ENCODE measurements at places on chromosomes 3 and 15. TPM values are rescaled to one million over a fixed set of nuclear protein-coding genes. Genes with fewer than 3 reads are reported as not detected.

GRCh38 chr3:151011427-151011826 is 38.9 kb upstream of the CLRN1 start:
- DNase-seq, result no peak

DNA sequence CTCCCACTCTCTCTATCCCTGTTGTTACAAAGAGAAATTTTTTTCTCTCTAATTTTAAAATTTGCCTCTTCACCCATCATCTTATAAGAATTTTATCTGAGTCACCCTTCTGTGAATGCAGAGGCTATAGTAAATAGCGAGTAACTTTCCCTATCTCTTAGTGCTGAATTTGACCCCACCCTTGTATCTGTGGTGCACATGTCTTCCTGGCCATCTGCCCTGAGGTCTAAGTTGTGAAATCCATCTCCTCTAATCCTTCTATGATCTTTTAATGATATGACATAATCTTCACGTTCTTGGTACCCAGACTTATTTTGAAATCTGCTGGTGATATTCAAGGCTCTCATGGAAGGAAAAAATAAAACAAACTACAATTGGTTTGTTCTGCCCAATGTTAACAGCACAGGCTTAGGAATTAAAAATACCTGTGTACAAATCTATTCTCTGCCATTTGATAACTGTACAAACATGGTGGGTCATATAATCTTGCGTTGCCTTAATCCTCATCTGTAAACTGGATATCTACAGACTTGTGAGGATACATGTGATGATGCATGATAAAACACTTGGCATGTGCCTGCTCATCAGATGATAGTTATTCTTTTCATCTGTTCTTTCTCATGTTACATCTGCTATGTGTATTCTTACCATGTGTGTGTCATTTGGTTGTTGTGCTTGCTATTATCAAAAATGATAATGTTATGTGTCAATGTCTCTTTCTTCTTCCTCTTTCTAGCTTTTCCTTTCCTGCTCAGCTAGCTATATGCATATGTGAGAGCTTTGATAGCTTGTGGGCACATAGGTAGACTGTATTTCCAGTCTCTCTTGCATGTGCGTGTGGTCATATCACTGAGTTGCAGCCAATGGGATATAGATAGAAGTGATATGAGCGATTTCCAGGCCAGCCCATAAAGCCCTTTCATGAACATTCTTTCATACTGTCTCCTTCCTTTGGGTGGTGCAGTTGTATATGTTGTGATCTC is 13.7 kb upstream of the CCR3 start:
- no peak for DNase-seq

DNA sequence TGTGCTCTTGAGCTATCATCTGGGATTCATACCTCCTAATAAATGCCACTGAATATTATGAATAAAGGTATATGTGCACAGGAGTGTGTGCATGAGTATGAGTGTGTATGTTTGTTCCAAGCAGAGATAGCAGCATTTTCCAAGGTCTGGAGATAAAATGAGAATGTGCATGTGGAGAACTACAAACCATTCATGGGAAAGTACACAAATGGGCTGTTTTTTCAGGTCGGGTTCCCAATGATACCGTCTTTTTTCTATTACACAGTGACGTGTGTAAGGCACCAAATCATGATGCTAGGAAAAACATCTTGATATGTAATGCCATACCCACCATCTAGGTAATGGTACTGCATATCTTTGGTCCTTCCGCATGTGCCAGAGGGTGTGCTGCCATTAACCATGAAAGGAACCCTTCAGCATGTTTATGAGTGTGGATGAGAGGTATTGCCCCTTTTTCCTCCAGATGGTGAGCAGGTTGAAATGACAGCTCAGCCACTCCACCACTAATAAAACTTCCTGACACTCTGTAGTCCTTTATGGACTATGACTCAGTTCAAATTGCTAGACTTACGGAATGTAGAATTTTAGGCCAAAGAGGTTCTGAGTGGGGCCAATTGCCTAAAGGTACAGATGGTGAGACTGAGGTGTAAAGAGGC is 36.4 kb upstream of the COPB2 start:
- DNase-seq, result no peak

GRCh38 chr3:191263850-191264249 is 64.8 kb downstream of the OSTN start:
- DNase-seq, result no peak

GRCh38 chr3:78940128-78940527 is 827.7 kb downstream of the ROBO1 start:
- no peak for DNase-seq

DNA sequence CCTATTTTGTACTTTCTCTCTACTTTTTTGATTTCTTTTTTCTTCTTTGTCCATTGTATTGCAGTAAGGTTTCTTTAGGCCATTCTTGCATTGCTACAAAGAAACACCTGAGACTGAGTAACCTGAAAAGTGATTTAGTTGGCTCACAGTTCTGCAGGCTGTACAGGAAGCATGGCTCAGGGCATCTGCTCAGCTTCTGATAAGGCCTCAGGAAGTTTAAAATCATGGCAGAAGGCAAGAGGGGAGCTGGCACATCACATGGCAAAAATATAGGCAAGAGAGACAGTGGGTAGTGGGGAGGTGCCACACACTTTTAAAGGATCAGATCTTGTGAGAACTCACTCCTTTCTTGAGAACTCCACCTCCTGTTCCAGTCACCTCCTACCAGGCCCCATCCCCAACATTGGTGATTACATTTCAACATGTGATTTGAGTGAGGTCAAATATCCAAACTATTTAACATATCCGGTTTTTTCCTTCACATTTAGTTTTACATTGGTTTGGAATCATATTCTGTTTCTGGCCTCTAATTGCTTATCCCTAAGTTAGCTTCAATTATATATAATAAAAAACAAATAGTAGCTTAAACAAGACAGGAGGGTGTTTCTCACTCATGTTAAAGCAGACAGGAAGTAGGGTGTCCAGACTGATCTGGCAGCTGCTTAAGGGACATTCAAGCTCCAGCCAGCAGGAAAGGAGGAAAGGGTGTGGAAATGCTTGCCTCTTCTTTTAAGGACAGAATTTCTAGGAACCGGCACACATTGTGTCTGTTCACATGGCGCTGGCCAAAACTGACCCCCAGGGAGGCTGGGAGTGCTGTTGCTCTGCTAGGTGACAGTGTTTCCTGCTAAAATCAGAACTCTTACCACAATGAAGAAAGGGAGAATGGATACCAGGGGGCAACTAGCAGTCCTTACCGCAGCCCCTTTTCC is 28.8 kb upstream of the SKOR1 start:
- DNase-seq, result no peak

DNA sequence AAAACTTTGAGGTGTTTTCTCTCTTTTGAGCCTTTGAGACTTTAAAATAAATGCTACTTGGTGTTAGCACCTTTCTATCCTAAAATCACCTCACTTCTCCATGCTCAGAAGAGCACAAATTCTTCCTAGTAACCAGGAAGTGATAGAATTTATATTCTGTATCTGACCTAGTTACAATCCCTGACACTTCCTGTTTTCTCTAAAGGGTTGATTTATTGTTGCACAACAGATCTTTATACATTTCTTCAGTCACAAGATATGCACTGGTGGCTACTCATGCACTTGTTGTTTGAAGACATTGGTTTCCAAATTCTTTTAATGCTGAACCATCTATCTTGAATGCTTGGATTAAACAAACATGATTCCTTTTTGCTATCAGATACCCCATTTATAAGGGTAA is 47.2 kb upstream of the CNTN3 start:
- DNase-seq, result no peak

DNA sequence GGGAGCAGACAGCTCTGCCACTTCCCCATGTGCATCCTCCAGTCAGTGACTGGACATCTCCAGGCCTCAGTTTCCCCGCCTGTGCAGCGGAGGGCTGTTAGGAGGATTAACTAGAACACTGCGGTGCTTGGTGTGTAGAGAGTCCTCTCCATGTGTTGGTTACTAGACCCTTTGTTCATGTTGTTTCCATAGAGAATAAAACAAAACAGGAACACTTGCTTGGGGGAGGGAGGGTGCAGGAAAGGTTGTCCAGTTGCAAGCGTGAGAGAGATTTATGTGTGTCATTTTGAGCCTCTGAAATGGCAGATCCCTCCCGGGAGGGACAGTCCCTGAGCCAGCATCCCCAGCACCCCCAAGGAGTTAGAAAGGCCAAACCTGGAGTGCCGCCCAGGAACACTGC is 184.0 kb upstream of the LYSMD4 start:
- DNase-seq, result peak; percentile 40

- DNase-seq, result no peak
Observed at GRCh38 chr15:47685141-47685870, 32.0 kb upstream of the SEMA6D start.

- DNase-seq, result no peak
Observed at GRCh38 chr3:144162042-144162441, 190.4 kb downstream of the DIPK2A start.

- no peak for DNase-seq
Observed at GRCh38 chr3:113275583-113275928, 64.2 kb downstream of the BOC start.

- DNase-seq, result no peak
Observed at GRCh38 chr15:43134157-43134635, 810 bp downstream of the TMEM62 start.

DNA sequence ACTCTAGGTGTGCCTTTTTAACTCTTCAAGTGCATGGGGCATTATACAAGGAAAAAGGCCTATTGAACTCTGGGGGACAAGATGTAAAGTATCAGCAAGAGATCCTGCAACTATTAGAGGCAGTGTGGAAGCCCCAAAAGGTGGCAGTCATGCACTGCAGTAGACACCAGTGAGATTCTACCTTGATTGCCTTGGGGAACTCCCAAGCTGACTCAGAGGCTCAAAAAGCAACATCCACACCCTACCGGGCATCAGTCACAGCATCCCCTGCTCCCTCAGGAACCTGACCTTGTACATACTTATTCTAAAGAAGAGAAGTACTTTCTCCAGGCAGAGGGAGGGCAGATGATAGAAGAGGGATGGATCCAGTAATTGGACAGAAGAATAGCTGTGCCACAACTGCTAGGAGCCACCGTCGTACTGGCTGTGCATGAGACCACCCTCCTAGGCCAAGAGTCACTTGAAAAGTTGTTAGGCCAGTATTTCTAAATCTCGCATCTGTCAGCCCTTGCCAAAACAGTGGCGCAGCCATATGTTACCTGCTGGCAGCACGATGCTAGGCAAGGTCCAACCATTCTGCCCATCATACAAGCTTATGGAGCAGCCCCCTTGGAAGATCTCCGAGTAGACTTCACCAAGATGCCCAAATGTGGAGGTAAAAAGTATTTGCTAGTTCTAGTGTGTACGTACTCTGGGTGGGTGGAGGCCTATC is 523.1 kb upstream of the FRG2C start:
- DNase-seq, result no peak

DNA sequence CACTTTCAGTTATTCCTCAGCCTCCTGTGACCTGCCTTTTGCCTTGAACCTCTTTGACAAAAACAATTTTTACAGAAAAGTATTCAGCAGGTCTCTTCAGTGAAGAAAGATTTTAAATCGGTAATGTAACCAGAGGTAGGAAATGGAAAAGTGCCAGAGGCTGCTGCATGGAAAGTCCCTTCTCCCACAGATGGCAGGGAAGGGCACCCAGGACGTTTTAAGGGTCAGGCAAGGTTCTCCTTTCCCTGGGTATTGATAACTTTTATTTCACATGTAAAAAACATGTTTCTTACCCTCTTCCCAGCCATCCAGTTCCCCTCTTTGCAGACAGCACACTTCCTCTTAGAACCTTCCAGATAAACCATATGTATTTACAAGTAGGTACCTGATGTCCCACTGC is 185.6 kb downstream of the OR4M2 start:
- DNase-seq, result no peak

DNA sequence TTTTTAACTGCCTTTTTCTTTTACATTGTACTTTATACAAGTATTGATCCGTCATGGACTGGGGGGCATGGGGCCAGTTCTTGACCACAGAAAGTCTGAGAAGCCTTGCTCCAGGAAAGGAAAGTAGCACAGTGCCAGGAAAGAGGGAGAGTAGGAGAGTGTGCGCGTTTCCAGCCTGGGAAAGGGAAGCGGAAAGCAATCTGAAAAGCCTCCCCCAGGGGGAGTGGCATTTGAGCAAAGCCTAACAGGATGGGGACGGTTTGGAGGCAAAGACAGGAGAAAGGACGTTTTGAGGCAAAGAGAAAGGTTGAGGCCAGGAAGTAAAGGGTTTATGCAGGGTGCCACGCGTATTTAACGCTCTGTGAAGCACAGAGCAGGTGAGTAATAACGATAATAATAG is 116.9 kb downstream of the RORA start:
- DNase-seq, result no peak

DNA sequence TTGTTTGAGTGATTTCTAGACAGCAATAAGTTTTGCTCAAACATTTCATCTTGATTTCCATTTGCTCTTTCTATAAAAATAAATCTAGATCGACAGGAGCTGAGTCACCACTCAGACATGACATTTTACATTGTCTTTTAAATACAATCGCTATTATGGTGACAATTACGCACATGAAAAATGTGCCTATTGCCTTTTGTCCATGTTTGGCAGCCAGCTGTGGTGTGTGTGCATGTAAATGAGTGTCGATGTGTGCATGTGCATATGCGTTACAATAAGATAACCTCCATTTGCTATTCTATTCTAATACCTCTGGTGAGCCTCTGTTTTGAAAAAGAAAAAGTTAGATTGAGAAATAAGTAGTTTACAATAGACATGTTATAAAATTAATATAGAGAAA is 89.7 kb upstream of the GRM7 start:
- DNase-seq, result no peak

DNA sequence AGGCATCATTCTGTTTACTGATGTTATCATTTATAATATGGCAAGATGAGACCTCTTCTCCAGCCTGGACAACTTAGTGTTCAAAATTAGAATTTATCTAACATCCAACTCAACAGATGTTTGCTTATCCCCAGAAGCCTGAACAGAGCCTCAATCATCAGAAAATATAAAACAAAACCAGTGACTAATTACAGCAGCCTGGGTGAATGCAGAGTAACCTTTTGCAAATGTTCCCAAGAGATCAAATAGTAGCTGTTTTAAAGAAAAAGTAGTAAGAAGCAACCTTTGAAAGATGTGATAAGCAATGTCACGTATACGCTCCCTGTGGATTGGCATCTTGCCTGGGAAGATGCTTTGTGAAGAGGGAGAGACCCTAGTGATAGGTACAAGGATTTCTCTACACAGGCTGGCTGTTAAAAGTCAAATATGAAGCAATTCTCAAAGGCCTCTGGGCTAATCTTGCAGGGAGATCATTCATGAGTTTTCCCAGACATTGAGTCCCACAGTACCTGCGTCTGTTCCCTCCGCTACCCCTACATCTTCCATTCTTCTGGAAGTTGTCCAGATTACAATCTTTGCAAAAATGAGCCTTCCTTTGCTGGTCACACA is 39.3 kb upstream of the PRICKLE2 start:
- no peak for DNase-seq

The TM4SF4 gene
- total RNA-seq, result not detected

The EMC7 gene
- total RNA-seq, result 65.1 TPM

The A4GNT gene
- not detected for total RNA-seq

The NUP210 gene
- total RNA-seq, result 3.5 TPM

The ZNF80 gene
- not detected for total RNA-seq

The KCNAB1 gene
- total RNA-seq, result 3.7 TPM

The LRRC57 gene
- total RNA-seq, result 15.1 TPM

The TGM4 gene
- not detected for total RNA-seq
